ENCODE measurements at places on chromosomes 6 and 20.
A peak's percentile ranks its signal among the peaks of the same experiment; 100 is the strongest.

GRCh38 chr6:124149646-124150045, 346.0 kb downstream of the NKAIN2 start:
- DNase-seq: no peak

GRCh38 chr20:50320901-50321796, 130.5 kb downstream of the CEBPB start:
- DNase-seq: no peak

DNA sequence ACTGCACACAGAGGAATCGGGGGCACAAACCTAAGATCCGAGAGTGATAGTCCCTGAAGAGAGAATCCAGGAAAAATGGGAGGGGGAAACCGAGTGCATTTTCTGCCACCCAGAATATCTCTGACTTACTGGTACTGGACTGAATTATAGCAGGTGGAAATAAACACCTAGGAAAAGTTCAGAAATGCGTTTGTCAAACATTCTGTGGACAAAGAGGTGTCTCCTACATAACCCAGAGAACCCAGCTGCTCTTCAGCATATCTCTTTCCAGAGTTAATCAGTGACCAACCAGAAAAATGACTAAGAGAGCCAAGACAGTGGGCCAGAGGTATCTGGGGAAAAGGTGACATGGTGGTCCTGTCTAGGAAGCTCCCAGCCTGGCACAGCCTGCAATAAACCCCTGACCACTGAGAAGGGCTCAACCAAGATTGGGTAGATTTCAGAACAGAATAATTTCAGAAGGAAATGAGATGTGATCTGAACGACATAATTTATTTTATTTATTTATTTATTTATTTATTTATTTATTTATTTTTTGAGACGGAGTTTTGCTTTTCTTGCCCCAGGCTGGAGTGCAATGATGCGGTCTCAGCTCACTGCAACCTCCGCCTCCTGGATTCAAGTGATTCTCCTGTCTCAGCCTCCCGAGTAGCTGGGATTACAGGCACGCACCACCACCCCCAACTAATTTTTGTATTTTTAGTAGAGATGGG, 6.0 kb upstream of the VNN1 start:
- no peak for DNase-seq

DNA sequence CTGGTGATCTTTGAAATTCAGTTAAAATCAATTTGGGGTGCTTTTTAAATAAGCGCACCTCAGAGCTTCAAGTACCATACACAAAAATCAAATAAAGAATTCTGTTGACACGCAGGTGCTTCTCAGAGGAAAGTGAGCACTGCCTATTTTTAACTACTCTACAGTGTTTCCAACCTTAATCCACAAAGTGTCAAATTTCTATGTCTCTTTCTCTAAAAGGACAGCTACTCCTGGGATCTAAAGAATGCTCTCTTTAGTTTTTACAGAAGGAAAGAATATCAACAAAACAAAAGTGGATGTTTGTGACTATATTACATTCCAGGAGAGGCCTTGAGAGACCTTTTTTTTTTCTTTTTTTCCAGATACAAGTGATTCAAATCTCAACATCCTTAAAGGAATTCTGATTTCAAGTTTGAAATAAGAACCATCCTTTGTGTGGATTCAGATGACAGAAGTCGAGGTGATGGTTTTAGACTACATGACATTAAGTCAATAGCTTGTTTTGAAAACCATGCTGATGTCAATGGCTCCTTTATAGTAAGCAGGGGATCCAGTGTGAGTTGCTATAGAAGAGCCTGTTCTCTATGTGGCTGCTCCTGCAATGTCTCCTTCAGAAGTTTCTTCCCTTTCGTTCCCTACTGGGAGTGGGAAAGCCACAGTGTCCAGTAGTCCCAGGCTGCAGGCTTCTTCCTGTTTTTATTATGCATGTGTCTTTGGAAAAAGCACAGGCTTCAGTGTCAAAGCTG, 67.2 kb upstream of the DEFB112 start:
- DNase-seq: no peak

DNA sequence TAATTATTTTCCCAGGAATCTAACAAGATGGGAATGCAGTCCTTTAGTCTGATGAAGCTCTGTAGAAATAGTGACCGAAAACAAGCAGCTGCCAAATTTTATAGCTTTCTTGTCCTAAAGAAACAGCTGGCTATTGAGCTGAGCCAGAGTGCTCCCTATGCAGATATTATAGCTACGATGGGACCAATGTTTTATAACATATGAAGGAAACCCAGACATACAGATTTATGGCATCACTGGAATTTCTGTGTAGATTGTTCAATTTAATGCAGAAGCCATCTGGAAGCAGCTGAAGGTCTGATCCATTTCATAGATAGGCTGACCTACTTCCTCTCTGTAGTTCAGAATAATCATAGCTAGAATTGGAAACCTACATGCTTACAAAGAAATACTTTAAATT, 11.8 kb upstream of the SNPH start:
- DNase-seq: no peak

- peak; percentile 81 for DNase-seq
These were observed 19.7 kb downstream of the HLA-DOB start for GRCh38 chr6:32796848-32797776.

DNA sequence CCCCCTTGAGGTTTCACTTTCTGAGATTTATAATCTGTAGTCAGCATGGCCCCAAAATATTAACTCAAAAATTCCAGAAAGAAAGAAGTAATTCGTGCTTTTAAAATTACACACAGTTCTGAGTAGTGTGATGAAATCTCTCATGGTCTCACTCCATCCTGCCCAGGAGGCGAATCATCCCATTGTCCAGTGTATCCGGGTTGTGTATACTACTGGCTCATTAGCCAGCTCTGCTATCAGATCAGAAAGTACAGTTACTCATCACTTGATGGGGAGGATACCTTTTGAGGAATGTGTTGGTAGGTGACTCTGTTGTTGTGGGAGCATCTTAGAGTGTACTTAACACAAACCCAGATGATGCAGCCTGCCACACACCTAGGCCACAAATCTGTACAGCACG, 65.2 kb downstream of the CDC5L start:
- no peak for DNase-seq

DNA sequence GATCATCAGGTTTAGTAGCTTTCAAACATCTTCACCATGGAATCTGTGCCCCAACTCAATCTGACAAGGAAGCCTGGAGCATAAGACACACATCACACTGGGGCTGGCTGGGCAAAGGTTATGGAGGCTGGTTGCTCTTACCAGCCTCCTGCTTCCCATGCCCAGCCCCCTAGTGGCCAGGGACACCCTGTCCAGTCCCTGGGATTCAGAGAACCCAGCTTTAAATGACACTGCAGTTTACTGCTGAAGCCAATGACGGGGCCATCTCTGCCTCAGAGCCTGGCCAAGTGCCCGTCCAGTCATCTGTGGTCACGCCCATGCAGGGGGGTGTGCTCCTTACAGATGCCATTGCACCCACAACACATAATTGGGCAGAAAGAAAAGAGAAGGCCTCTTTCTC, 272.9 kb downstream of the SMOC2 start:
- DNase-seq: no peak

DNA sequence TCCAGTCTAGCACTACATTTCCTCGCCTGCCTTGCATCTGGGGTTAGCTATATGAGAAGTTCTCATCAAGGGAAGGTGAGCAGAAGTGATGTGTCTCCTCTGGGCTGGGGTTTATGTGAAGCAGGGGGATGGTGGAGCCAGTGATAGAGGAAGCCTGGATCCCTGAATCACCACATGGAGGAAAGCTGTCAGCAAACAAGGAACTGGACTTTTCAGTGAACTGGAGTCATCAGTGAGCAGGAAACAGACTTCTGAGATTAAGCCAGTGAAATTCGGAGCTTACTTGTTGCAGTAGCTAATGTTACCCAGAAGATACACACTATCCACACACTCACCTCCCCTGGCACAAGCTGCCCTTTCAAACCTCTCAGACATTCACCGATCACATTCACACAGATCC, 13.4 kb upstream of the TOX2 start:
- no peak for DNase-seq

DNA sequence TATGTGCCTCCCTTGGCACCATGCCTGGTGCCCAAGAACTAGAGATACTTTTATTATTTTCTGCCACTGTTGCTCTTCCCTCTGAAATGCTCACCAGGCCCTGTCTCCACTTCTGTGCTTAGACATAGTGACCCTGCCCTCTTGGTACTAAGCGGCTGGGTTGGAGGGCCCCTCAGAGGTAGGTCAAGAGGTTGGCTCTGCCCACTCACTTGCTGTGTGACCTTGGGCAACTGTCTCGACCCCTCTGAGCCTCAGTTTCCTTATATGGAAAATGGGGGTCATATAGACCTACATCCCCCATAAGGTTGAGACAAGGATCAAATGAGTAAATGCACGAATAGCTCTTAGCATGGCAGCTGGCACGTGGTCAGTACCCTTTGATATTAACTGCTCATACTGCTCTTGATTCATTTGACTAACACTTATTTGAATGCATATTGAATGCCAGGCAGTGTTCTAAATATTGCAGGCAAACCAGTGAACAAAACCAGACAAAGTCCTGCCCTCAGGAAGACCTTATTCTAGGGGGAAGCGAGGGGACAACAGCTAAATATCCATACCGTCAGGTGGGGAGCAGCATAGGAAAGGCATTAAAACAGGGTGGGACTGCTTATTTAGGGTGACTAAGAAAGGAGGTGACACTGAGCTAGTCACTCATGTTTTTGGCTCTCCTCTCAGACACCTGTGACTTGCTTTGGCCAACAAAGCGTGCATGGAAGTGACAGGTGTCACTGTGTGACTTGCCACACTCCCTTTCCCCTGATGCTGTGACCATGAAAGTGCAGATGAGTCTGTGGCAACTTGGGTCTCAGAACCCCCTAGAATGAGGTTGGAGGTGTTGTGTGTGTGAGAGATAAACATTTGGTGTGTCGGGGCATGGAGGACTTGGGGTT, 14.3 kb upstream of the SPO11 start:
- no peak for DNase-seq

- DNase-seq: no peak
These were observed 2.8 kb downstream of the RSPH9 start for GRCh38 chr6:43647613-43648012.

DNA sequence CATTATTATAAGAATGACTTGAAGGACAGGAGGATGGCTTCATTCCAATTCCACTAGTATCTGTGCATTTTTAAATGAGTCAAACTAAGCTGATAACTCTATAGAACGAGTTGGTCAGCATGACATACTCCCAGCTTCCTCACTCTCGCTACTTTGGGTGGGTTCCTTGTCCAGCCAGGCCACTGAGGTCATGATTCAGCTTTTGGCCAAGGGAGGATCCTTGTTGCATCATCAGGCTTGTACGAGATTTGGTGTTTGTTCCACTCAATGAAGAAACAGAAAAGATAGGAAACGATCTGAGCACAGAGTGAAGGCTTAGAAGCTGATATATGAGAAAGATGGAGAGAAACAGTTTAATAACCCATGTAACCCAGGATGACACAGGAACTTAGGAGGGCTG, 19.8 kb downstream of the NEDD9 start:
- DNase-seq: no peak

GRCh38 chr6:53979468-53980067, 131.7 kb upstream of the MLIP start:
- peak; percentile 18 for DNase-seq

- DNase-seq: no peak
These were observed 41.1 kb downstream of the FOXP4 start for GRCh38 chr6:41587131-41587879.

GRCh38 chr20:35339636-35340035, 47.4 kb upstream of the FAM83C start:
- DNase-seq: no peak

DNA sequence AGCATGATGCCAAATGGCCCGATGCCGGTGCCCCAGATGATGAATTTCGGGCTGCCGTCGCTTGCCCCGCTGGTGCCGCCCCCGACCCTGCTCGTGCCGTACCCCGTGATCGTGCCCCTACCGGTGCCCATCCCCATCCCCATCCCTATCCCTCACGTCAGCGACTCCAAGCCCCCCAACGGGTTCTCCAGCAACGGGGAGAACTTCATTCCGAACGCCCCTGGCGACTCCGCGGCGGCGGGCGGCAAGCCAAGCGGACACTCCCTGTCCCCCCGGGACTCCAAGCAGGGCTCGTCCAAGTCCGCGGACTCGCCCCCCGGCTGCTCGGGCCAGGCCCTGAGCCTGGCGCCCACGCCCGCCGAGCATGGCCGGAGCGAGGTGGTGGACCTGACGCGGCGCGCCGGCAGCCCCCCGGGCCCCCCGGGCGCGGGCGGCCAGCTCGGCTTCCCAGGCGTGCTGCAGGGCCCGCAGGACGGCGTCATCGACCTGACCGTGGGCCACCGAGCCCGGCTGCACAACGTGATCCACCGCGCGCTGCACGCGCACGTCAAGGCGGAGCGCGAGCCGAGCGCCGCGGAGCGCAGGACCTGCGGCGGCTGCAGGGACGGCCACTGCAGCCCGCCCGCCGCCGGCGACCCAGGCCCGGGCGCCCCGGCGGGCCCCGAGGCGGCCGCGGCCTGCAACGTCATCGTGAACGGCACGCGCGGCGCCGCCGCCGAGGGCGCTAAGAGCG, 144.6 kb downstream of the SOBP start:
- DNase-seq: no peak

DNA sequence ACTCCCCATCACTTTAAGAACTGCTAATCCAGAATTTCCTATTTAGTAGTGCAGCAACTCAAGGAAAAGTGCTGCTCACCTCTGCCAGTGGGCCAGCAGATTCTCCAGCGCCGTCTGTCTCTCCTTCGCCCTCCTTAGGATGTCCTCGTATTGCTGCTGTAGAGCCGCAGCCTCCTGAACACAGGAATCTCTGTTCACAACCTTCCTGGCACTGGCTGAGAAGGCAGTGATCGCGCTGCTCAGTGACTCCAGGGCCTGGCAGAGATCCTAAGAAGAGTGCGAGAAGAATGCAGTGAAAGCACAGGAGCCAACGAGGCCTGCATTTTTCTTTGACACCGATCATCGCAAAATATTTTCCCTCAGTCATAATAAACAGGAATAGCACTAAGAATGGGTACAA, 209.0 kb downstream of the SYNE1 start:
- no peak for DNase-seq

- DNase-seq: no peak
These were observed 2.6 kb downstream of the COL19A1 start for GRCh38 chr6:69868961-69869360.

DNA sequence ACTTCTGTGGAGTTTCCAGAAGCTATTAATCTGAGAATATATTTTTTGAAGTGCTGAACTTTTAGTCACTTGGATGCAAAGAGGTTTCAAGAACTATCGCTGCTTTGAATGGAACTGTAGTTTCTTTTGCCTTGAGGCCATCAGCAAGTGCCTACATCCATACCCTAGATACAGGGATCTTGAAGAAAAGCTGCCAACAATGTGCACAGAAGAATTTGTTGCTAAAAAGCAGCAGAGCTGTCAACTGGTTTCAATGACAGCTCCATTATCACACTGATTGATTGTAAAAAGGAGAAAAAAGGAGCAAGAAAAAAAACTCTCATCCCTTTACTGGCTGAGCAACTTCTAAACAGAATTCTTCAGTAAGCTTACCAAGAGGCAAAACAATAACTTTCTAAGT, 251.0 kb upstream of the NRSN1 start:
- no peak for DNase-seq
